Stimulated activated CD8-positive, alpha-beta memory T cell treated with anti-CD3 and anti-CD28 coated beads, Interleukin-4, amount 100 ng/mL, for 1 hour (primary cell): ENCODE measurements at places on chromosomes 5 and 9.

- no peak for DNase-seq
Observed at GRCh38 chr9:110078604-110079003, 129.4 kb downstream of the C9orf152 start.

GRCh38 chr5:73136055-73136562 is 15.7 kb downstream of the TMEM171 start:
- DNase-seq: no peak

GRCh38 chr5:151174612-151175101 is 17.1 kb upstream of the ANXA6 start:
- no peak for DNase-seq

GRCh38 chr5:177358370-177358819 is 671 bp downstream of the RGS14 start:
- no peak for DNase-seq

GRCh38 chr5:3026099-3026498 is 274.6 kb upstream of the IRX2 start:
- DNase-seq: no peak

GRCh38 chr5:10279328-10279727 is 28.4 kb downstream of the CMBL start:
- DNase-seq: no peak

DNA sequence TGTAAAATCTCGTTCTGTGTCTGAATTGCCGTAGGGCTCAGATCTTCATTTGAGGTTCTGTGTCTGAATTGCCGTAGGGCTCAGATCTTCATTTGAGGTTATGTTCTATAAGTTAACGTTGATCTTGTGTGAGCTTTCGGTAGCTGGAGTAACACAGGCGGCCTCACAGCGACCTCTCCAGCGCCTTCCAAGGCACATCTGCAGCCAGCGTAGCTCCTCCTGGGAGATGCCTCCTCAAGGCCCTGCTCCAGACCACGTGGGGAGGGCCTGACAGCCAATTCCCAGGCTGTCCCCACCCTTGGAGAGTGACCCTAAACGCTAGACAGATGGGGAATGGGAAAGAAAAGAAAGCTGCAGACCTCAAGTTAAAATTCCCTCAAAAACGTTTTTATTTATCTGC is 8.7 kb upstream of the AHRR start:
- DNase-seq: no peak

DNA sequence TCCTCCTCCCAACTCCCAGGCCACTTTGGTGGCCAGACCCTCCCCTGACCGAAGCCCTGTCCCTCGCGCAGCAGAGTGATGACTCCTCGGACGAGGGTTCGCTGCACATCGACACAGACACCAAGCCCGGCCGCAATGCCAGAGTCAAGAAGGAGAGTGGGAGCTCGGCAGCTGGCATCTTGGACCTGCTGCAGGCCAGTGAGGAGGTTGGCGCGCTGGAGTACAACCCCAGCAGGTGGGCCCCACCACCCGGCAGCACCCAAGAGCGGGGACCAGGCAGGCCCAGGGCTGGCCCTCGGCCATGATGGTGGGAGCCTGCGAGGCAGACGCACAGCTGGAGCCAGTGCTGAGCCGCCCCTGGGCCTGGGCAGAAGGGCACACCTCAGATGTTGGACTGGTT is 90.6 kb downstream of the PHF2 start:
- no peak for DNase-seq

- no peak for DNase-seq
Observed at GRCh38 chr9:89996773-89997172, 392.0 kb downstream of the GADD45G start.

- DNase-seq: no peak
Observed at GRCh38 chr9:82895822-82896110, 167.2 kb downstream of the RASEF start.

DNA sequence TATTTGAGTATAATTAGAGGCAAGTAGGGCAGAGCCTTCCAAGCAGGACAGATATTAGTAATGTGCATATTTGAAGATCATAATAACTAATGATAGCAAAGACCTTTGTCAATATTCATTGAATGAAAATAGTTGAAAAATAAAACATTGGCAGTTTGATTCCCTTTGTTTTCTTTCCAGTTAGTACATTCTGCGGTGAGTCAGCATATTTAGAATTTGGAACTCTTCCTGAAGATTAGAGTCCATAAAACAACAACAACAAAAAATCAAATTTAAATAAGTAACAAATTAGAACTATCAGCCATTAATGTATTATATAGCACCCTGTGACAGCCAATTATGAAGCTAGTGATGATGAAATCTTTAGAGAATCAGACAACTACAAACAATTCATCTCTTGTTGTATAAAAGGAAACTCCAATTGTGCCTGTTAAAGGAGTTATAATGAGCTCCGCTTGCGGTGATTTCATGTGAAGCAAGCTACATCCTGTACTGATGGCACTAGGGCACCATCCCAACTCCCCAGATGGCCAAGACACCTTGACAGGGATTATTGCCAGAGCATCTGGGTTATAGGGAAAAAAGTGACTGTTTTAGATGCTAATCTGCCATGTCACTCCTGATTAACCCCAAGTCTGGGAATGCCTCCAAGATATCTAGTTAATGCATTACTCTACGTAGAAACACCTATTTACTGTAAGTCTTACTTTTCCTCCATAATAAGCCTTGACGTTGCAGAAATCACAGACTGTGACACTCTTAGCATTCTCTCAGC is 6.8 kb downstream of the IFNA8 start:
- no peak for DNase-seq

DNA sequence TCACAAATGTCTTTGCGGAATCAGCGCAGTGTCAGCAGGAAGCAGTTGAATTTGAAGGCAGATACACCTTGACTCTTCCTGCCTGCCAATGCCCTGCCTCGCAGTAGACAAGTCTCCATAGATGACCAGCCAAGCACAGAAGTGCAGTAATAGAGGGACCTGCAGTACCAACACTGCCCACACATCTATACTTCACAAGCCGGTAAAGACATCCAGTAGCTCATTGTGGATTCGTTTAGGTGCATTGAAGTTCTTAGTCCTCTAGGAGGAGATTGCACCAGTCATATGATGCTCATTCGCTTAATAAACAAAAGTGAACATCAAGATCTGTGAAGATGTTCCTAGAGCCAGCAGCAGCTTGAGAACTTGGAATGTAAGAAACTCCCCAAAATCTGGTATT is 7.1 kb upstream of the IFNA2 start:
- no peak for DNase-seq

DNA sequence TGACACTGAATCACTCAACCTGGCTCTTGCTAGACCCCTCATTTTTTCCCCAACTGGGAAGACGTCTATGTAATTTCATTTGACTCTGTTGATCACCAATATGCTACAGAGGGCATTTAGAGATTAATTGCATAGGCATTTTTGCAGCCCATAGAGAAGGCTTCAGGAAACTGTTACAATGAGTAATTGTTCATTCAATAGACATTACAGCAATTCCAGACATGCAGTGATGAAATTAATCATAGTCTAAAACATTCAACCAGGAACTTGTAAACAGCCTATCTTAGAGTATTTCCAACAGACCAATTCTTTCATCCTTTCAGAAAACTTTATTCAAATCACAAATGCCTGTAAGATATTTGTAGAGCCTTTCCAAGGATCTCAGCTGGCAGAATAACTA is 122.3 kb downstream of the MARCHF11 start:
- no peak for DNase-seq

DNA sequence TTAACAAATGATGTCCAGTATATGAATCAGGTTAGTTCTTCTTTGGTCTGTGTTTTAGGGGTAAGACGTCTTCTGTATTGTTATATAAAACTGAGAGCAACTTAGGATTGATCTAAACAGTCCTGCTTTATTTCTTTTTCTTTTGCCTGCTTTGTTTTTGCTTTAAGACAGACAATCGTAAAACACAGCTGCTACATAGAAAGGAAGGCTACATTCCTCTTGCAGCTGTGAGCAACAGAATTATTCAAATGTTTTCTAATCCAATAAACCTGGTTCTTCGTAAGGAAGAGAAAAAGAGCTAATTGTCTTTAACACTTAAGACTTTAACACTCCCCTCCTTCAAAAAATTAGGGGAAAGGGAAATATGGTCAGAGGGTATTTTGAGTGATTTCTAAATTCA is 14.6 kb downstream of the FGF1 start:
- no peak for DNase-seq

- no peak for DNase-seq
Observed at GRCh38 chr5:174418809-174419539, 305.4 kb upstream of the MSX2 start.

DNA sequence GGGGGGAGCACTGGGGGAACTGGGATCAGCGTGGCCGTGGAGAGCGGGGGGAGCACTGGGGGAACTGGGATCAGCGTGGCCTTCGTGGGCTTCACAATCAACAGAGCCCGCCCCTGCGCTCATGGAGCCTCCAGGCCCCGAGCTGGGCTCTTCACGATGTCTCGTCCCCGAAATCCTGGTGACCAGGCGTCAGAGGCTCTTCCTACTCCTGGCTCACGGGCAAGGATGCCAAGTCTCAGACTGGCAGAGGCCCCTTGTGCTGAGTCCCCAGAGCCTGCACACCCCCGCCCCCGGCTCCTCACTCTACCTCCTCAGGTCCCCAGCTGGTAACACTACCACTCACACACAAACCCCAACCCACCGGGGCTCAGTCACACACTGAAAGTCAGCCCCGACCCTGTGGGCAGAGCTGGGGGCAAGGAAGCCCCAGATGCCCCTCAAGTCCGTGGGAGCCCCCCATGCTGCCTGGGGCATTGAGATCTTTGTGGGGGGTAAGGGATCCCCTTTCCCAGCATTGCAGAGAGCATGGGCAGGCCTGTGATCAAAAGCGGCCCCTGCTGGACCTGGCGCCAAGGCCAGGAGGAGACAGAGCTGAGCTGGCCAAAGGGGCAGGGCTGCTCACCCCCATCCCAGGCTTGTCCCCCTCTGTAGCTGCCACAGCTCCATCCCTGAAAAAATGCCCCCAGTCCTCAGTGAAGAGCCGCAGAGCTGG is 26.7 kb downstream of the LHX3 start:
- no peak for DNase-seq

GRCh38 chr5:167104351-167104750 is 1187.1 kb upstream of the WWC1 start:
- no peak for DNase-seq

- no peak for DNase-seq
Observed at GRCh38 chr9:116423149-116423548, 264.0 kb upstream of the TRIM32 start.

DNA sequence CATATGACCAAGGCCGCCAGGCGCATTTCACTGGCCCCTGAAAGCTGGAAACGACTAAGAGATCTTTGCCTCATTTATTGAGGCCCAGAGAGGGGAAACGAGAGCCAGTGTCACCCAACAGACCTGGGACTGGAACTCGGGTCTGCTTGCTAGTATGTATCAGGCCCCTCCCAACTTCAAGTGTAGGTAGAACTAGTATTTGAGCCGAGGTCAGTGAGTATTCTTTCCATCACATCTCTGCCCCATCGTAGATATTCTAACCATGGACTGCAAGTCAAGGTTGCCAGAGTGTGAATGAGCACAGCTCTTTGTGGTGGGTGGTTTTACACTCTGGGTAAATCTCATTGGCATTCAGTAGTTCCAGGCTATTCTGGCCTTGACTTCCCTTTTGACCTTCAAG is 42.2 kb downstream of the GPR107 start:
- no peak for DNase-seq

DNA sequence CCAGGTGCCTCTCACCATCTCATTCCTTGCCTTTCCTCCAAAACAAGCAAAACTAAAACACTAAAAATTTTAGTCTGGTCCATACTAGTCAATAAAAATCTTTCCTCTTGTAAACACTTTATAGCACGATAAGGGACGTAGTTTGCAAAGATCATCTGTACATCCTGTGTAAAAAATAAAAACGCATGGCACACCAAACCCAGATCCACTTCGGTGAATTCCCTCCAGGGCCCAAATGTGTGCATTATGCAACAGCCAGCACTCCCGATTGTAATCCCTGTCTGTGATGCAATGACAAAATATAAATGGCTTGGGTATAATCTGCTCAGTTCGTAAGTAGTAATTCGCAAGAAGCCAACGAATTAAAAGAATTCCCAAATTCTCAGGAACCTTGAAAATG is 1.4 kb downstream of the FAM169A start:
- no peak for DNase-seq

GRCh38 chr5:107477492-107477891 is 193.2 kb downstream of the EFNA5 start:
- DNase-seq: no peak
